ENCODE measurements at places on chromosomes 7 and 10.

GRCh38 chr10:98655492-98655891 lies 208.8 kb upstream of the HPS1 start:
- DNase-seq: no peak

DNA sequence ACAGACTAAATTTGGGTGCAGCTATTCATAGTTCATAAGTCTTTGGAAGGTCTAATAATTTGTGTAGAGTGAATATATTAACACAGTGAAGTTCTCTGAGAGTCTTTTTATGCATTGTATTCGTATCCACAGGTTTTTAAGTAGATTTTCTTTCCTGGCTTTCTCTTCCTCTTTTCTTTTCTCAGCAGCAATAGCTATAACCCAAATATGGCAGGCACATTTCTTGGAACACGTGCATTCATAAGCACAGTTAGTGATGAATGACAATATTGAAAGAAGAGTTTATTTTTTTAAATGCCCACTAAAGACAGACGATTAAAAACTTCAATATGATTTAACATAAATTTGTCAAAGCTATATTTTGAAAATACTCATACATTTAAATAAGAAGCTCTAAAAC lies 220.5 kb upstream of the MBL2 start:
- no peak for DNase-seq

- no peak for DNase-seq
Measured at GRCh38 chr7:101668726-101669125, 39.6 kb upstream of the MYL10 start.

- no peak for DNase-seq
Measured at GRCh38 chr7:781936-782529, 50.2 kb upstream of the SUN1 start.

- no peak for DNase-seq
Measured at GRCh38 chr7:104960741-104961448, 53.1 kb upstream of the KMT2E start.

- DNase-seq: no peak
Measured at GRCh38 chr7:116554436-116554835, 29.6 kb downstream of the CAV1 start.

DNA sequence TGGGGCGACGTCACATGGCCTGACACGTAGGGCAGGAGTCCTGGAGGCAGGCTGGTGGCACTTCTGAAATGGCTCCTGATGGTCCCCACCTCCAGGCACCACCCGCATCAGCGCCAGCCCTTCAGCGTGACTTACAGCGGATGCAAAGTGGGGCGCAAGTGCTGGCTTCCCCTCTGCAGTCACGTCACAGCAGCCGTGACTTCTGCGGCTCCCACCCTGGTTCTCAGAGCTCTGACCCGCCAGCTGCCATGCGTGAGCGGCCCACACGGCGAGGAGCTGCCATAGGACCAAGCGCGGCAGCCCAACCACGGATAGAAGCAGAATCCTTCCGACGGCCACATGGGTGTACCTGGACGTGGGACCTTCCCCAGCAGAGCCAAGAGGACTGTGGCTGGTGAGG lies 159.0 kb downstream of the ELFN1 start:
- DNase-seq: no peak

- DNase-seq: no peak
Measured at GRCh38 chr7:133860628-133861335, 266.4 kb upstream of the LRGUK start.

DNA sequence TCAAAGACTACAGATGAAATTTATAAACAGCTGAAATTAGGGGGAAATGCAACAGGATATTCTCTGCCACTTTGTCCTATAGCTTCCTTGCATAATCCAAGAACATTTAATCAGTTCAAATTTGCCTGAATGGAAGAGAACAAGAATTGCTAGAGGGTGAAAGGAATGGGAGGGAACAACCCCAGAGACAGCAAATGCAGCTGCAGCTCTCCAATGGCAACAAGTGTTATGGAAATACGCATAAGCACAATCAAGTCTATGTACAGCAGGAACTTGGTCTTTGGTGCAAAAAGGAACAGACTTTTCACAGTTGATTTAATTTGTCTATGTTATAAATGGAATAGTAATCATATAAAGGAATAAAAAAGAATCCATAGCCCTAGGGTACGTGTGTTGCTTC lies 269.0 kb upstream of the ETV1 start:
- DNase-seq: no peak

DNA sequence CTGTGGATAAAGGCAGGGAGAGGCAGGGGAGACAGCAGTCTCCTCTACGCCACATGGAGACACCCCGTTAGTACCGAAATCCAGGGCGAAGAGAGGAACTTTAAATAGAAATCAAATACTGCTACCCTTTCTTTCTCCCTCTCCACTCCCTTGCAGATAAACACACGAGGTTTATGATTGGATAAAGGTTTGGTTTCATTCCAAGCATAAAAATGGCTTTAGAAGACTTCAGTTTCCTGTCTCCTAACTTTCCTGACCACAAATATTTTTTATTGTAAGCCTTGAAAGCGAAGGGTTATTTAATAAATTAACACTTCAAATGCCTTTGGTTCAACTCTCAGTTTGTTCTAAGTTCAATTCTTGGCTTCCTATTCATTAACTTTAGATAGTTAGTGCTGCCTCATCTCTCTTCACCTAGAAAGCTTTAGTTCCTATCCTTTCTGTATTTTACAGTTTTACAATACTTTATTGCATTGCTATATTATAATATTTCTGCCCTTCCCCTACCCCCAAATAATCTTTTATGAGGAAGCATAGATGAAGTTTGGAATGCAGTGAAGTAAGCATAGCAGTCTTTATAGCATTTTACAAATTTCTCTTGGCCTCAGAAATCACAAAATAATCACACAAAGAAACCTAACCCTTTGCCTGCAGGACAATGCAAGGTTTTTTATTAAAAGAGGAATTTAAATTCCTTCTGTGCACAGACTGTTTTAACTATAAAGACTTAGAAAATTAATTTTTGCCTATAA lies 31.5 kb upstream of the ARID5B start:
- no peak for DNase-seq

DNA sequence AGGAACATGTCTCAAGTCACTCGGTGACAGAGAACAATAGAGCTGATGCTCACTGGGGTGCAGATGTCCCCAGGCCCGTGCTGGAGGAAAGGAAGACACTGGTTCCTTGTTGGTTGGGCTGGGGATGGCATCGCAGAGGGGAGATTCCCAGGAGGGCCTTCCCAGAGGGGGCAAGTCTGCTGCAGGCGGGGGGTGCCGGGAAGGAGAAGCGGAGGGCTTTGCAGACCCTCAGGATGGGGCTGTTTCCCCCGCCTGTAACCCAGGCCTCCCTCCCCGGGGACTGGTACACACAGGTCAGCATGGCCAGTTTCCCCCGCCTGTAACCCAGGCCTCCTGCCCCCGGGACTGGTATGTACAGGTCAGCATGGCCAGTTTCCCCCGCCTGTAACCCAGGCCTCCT lies 283.8 kb downstream of the DNAJB6 start:
- no peak for DNase-seq

DNA sequence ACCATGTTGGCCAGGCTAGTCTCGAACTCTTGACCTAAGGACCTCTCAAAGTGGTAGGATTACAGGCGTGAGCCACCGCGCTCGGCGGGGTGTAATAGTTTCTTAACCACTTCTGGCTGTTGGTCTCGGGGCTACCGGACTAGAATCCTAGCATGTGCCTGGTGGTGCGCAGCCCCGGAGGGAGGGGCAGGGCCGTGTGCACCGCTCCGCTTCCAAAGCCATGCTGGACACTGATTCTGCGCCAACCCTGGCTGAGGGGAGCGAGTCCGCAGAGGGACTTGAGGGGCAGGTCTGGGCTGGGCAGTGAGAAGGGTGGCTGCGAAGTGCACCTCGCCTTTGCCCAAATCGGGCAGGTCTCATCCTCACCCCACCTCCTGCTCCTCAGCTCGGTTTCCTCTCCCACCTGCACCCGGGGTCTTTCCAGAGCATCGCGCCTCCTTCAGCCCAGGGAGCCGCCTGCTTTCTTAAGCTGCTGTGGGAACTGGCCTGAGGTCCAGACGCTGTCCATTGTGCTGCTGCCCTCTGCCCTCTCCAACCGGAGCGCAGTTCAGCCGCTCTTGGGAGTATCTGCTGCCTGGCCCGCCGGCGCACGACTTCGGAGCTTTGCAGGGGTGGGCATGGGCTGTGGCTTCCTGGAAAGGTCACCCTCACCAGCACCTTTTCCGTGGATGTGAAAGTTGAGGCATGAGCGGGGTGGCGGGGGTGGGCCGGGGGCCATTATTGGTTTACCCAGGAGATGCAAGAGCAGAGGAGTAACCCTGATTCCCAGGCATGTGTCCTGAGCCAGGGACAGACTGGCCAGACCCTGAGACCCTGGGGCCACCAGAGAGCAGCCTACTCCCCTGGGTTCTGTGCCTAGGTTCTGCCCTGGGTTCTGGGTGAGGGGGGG lies 422.6 kb upstream of the NUPR2 start:
- no peak for DNase-seq

GRCh38 chr7:105364684-105365083 lies 24.0 kb downstream of the SRPK2 start:
- no peak for DNase-seq

DNA sequence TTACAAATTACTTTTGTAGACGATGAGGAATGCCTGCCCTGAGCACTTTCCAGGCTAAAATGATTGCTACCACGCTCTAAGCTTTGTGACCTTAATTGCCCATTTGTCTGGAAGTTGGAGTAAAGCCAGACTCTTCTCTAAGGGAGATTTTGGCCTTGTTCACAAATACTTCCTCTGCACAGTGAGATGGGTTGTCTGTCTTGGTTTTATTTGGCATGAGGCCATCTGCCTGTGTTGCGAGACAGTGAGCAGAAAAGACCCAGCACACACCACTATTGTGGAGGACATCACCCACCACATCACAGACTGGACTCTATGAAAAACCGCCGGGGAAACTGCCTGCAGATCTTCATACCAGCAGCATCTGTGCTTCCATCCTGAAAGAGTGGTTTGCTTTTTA lies 138.4 kb downstream of the BICC1 start:
- no peak for DNase-seq

- DNase-seq: no peak
Measured at GRCh38 chr10:123494301-123494808, 171.8 kb upstream of the GPR26 start.
